Dermis microvascular lymphatic vessel endothelial cell (primary cell): ENCODE measurements at places on chromosomes 13 and 19. TPM values are rescaled to one million over a fixed set of nuclear protein-coding genes. Genes with fewer than 3 reads are reported as not detected.

GRCh38 chr13:106089261-106089980 lies 446.0 kb downstream of the EFNB2 start:
- no peak for DNase-seq

- DNase-seq, result no peak
Observed at GRCh38 chr13:38693641-38694040, 6.8 kb downstream of the FREM2 start.

DNA sequence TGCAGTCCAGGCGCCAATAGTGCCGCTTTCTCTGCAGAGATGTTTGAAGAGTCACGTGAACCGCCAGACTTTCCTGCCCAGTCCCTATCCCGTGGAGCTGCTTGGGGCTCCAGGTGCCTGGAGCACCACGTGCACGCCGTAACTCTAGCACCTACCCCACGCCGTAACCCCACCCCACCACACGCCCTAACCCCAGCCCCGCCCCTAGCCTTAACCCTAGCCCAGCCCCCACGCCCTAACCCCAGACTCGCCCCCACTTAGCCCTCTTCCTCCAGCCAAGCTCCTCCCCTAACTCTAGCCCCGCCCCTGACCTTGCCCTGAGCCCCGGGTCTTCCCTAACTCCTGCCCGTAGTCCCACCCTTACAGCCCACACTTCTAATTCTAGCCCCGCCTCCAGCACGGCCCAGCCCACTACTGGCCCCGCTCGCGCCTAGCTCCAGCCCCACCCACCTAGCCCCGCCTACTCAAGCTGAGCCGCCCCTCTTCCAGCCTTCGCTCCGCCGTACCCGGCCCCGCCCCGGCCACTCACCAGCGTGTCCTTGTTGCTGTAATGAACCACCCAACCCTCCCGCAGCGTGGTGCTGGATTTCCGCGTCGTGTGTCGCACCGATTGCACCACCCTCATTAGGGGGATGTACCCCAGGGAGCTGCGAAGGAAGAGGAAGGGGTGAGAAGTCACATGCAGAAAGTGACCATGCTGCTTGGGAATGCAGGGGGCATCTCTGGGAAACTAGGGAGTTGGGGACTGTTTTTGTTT lies 19.5 kb downstream of the PRKD2 start:
- peak; percentile 75 for DNase-seq

DNA sequence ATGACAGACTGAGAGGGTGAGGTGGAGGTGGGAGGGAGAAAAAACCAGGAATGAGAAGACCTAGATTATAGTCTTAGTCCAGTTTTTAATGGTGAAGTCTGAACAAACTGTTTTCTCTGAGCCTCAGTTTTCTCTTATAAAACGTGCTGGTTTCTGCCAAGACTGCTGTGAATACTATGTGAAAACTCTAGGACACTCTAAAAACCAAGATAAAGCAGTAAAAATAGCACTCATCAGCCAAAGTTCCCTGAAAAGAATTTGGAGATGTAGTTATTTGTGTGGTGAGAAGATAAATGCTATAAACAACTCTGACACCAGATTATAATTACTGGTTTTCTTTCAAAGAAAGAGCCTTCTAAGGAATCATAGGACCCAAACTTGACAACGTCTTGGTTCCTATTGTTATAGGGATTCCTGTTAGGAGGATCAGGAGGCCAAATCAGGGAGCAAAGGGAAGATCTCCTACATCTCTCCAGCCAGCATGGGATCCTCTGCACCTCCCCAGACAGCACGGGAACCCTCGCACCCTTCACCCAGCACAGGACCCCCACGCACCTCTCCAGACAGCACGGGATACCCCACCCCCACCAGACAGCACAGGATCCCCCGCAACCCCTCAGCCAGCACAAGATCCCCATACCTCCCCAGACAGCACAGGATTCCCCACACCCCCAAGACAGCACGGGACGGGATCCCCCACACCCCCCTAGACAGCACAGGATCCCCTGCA lies 130.2 kb downstream of the MIPEP start:
- DNase-seq, result no peak

GRCh38 chr13:77184455-77184854 lies 142.4 kb downstream of the MYCBP2 start:
- peak; percentile 4 for DNase-seq

IFNL2 gene
- not detected in 2 replicates for total RNA-seq

DNA sequence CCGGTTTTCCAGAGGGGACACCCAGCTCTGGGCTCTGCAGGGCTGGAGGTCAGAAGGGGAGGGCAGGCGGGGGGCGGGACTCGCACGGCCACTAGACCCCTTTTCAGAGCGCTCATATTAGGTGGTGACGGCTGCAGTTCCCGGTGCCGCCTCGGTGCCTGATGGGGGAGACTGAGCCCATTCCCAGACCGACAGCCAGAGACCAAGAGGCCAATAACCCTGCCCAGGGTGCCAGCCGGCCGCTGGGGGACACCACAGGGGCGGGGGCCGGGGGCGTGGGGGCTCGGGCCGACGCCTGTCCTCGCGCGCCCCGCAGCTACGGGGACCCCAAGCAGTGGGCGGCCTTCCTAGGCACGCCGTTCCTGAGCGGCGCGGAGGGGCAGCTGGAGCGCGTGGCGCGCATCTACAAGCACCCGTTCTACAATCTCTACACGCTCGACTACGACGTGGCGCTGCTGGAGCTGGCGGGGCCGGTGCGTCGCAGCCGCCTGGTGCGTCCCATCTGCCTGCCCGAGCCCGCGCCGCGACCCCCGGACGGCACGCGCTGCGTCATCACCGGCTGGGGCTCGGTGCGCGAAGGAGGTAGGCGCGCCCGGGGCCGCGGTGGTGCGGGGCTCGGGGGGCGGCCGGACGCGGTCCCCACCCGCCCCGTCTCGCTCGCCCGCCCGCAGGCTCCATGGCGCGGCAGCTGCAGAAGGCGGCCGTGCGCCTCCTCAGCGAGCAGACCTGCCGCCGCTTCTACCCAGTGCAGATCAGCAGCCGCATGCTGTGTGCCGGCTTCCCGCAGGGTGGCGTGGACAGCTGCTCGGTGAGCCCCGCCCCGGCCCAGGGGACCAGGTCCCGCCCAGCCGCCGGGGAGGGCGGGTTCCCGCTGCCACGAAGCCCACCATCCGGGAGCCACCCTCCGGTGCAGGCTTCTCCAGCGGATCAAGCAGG lies 2.4 kb downstream of the TIMM13 start:
- peak; percentile 47 for DNase-seq

DNA sequence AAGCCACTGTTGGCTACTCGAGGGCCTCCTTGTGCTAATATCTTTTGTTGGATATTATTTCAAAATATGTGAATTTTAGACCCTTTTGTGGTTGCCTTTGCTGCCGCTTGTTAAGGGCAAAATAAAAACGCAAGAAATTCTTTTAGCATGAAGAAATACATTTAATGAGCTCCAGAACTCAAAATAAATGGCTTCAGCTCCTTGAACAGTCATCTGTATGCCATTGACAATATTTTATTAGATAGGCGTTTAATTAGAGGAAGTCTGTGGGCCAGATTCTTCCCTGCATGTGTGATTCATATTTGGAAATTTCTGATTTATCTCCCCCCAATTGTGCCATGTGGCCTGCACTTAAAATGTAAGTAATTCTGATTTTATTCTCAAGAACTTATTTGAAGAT lies 177.2 kb downstream of the STK24 start:
- no peak for DNase-seq

CD79A gene
- total RNA-seq, result 0.13 and 0.25 TPM in 2 replicates

DNA sequence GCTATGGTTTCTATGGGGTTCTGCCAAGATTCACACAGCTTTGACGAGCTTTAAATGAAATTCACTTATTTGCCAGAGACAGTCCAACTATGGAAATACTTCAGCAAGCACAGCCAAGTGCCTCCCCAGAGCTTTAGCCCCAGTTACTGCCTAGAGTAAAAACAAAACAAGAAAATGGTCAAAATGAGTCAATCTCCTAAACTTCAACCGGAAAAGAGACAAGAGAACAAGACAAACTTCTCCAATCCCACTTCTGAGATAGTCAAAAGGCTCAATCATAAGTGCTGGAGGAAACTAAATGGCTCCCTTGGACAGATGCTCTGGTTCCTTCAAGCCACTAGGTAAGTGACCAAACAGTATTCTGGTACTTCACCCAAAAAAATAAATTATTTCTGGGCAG lies 65.8 kb downstream of the KATNAL1 start:
- DNase-seq, result no peak
